ENCODE measurements at places on chromosomes 6 and 20.

DNA sequence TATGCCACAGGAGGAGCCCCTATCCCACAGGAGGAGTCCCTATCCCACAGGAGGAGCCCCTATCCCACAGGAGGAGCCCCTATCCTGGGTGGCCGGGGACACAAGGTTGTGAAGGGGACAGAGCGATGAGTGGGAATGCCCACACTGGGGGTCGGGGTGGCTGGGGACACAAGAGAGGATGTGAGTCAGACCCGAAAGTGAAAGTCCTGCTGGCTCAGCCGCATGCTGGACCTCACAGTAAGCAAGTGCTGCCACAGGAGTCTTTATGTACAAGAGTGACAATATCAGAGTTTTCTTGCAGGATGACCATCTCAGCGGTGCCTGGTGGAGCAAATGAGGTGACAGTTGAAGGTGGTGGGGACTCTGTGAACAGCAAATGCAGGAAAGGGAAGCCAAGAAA, 93.7 kb downstream of the PSMB1 start:
- no peak for DNase-seq

DNA sequence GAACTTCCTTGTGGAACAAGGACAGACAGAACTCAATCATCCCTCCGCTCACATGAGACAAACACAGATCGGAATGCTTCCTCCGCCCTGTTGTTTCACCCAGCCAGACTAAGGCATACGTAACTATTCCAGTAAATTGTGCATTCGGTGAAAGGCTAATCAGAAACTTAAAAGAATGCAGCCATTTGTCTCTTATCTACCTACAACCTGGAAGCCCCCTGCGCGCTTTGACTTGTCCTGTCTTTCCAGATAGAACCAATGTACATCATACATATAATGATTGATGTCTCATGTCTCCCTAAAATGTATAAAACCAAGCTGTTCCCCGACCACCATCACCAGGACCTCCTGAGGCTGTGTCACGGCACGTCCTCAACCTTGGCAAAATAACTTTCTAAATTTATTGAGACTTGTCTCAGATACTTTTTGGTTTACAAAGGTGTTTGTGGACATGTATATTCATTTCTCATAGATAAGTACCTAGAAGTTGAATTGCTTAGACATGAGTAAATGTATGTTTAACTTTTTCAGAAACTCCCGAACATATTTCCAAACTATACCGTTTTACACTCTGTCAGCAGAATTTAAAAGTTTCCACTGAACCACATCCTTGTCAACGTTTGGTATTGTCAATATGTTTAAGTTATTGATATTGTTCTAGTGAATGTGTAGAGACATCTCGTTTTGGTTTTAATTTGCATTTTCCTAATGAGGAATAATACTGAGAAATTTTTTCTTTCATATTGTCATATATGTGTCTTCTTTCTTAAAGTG, 197.6 kb upstream of the THBS2 start:
- no peak for DNase-seq

DNA sequence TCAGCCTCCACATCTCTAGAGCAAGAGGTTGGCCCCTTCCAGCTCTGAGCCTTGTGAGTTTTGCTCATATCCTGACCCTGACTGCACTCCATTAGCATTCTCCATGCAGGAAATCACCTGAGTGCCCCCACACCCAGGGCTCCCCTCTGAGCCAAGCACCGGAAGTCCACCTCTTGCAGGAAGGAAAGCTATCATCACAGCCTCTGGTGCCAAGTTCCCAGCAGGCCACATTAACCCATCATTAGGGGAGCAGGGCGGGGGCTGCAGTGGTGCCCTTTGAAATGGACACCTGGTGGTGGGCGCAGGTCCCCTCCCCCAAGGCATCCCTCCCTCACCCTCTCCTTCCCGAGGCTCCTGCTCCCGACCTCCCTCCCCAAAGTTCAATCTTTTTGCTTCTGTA, 16.1 kb downstream of the GRM4 start:
- DNase-seq: no peak

DNA sequence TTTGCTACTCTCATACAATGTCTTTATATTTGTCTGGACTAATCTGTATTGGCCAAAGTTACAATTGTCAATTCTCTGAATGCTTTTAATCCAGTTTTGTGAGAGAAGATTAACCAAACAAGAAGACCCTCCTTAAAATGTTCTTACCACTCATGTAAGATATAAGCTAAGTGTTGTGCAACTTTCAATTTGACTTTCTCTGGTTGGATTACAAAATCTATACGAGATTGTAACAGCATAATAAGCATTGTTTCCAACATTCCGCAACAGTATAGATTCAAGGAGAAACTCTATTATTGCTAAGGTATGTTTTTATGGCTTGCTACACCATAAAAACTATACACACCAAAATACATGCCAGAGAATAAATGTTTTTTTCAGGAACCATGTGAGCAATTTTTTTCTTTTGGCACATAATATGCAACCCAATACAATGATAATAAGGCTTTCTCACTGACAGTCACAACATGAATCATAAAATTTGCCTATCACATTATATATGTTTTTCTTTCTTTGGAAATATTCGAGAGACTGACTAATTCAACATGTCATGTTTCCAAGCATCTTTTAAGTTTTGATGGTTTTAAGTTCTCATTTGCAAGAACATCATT, 12.2 kb upstream of the TRPC4AP start:
- DNase-seq: no peak

DNA sequence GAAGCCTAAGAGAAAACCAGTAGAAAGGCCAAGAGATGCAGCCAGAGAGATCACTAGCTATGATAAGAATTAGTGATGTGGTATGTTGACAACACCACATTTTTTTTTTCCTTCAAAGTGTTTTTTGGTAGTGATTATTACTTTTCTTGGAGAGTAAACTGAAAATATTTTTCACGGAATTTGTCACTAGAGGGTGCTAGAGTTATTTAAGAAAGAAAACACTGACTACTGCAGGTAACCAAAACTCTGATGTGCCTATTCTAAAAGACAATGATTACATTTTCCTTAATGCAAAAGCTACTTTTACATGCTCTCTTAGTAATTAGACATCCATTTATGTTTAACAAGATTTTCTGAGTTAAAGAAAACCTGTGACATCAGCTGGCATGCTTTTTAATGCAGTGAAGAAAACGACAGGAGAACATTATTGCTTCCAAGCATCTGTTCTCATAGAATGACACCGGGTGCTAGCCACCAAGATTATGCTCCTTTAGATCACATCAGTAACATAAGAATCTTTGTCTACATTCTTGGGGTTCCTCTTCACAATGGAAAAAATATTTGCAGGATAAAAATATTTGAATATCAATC, 28.8 kb downstream of the RWDD2A start:
- DNase-seq: peak; percentile 26

GRCh38 chr20:8735014-8735413, 333.9 kb upstream of the PLCB4 start:
- no peak for DNase-seq

DNA sequence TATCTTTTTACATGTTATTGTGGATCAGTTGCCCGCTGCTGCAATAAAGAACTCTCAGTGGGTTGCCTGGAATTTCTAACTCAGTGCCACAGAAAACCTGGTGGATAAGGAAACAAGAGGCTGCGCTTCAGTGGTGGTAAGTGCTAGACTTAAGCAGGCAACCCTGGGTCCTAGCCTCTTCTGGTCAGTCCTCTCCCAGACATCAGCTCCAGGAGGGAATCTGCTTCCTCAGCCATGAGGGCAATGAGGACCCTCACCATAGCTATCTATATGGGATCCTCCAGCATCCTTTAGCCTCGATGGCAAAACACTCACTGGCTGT, 490.7 kb upstream of the SULF2 start:
- no peak for DNase-seq

DNA sequence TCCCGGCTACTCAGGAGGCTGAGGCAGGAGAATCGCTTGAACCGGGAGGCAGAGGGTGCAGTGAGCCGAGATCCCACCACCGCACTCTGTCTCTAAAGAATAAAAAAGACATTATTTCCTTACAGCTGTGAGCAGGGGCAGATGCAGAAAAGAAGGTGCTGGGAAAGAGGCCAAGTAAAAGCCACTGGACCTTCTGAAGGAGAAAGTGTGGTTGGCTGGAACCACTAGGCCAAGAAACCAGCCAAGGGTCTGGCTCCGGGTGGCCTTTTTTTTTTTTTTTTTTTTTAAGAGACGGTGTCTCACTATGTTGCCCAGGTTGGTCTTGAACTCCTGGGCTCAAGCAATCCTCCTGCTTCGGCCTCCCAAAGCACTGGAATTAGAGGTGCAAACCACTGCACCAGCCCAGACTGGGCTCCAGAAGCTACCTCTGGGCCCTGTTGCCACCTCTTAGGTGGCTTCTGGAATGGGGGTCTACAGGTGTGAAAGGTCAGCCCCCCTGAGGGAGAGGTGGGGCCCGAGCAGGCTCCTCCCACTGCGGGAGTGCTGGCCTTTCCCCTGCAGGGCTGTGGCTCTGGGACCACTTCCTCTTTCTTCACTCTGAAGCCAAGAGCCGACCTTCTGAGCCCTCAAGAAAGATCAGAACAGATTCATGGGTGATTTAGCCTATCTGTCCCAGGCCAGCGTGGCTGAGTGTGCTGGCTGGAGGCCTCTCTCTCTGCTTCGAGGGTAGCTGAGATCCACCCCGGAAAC, at the start of gene FGD2:
TSS of gene FGD2 (plus strand) at position 595 of the 750 bp plus-strand sequence. CDS start 163 bp downstream, outside the sequence.
- no peak for DNase-seq

- peak; percentile 18 for DNase-seq
Measured at GRCh38 chr6:46044881-46045617, 29.4 kb upstream of the CLIC5 start.

GRCh38 chr6:2132416-2132815, 113.0 kb downstream of the GMDS start:
- DNase-seq: no peak

GRCh38 chr20:46991880-46992639, 97.4 kb downstream of the EYA2 start:
- DNase-seq: no peak

- DNase-seq: peak; percentile 82
Measured at GRCh38 chr6:29627755-29628418, 5.1 kb downstream of the GABBR1 start.

DNA sequence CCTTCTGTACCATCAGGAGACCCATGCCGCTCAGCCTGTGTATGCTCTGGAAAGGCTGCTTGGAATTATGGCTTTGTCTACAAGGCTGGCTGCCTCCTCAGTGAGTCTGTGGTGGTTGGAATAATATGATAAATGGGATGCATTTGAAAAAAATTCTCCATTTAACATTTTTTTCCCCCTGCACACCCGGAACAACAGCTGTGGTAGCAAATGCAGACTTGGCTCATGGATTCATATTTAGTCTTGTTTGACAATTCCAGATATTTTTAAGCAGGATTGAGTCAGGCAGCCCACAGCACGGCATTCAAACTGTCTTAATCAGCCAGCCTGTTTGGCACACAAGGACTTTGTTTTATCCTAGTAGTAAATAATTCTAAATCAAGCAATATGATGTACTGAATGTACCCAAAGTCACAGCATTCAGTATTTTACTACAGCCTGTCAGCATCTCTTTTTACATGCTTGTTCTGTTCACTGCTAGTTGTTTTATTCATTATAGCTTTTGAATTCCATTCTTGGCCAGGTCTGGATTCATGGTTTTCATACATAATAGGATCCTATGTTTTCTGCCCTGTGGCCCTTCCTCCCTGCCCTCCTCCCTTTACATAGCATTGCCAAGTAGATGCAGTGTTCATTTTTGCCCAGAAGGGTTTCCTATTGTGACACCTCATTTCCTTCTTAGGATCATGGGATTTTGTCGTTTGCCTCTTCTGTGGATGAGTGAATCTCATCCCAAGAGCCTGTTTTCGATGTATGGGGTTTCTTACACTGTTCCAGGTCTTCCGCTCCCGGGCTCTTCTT, 68.1 kb downstream of the LRRC1 start:
- peak; percentile 56 for DNase-seq

GRCh38 chr20:37430778-37431460, 85.0 kb downstream of the SRC start:
- DNase-seq: no peak

GRCh38 chr20:58788896-58789544, 61.7 kb downstream of the GNAS-AS1 start:
- DNase-seq: no peak

- no peak for DNase-seq
Measured at GRCh38 chr20:17796091-17796563, 96.4 kb downstream of the BANF2 start.

DNA sequence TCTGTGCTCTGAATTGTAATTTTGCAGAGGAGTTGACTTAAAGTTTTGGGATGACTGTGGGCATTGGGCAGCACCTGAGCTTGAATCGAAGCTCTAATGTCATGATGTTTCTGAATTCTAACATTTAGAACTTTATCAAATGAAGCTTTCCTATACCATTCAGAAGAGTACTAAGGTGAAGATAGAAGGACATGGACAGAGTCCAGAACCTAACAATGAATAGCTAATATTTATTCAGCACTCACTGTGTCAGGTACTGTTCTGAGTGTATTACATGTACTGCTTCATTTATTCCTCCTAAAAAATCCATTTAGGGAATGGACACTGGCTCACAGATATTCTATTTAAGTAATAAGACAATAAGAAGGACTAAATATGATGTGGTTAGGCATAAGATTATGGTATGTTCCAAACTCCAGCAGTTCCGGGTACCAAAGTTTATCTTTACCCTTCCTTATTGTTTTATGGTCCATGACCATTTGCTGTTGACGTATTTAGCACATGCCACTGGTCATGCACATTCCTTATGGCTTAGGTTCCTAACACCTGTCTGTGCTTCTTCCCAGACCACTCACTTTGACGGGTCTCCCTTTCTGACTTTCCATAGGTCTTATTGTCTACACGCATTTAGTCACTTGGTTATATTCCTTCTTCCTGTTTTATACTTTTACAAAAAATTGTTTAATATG, 20.3 kb downstream of the BCKDHB start:
- DNase-seq: no peak

GRCh38 chr6:91482498-91482897, 895.6 kb upstream of the MAP3K7 start:
- DNase-seq: no peak

DNA sequence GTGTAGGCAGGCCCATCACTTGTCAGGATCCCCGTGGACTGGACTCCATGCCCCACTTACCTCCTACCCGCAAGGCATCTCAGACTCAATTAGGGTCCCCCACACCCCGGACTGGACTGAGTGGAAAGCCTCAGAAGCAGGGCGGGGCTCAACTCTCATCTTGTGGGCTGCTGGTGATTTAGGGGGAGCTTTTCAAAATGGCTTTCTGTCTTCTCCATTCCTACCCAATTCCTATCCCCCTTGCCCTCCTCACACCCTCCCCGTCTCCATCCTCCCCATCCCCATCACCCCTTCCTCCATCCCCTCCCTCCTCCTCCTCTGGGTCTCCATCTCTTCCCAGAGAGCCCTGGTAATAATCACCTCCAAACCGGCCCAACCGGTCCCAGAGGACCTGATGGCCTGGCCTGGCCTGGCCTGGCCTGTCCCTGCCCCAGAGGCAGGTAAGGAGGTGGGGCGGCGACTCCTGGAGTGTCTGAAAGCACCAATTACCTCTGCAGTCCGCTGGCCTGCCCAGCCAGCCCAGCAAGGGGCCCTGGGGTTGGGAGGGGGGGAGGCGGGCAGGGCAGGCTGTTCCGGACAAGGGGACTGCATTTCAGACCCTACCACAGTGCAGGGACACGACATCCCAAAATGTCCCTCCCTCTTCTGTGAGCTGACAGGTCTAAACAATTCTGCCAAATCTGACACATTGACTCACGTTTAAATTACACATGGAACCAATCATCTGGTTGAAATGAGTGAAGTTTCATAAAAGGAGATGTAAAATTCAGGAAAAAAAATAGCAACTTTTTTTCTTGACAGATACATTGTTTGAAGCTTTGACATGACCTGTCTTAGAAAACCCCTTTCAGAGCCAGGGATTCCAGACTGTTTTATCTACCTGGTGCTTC, 24.8 kb downstream of the MAFB start:
- no peak for DNase-seq
